ENCODE measurements at places on chromosomes 3 and 15.

GRCh38 chr15:100115066-100115710, 226.6 kb downstream of the ADAMTS17 start:
- DNase-seq: no peak

DNA sequence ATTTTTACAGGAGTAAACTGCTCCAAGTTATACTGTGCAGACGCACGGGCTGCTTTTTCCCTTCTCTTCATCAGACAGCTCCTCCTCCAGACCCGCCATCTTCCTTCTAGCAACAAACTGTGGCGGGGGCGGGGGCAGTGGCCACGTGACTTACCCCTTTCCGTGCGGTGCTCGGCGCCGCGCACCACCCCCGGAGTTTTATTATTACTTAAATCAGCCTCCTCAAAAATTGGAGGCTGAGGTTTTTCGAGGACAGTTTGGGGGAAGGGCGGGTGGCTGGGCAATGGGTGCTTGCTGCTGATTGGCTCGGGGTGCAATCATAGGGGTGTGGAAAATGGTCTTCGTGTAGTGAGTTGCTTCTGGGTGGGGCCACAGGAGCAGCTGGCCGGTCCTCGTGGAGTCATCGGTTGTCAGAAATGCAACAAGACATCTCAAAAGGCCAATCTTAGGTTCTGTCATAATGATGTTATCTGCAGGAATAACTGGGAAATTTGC, 77.1 kb upstream of the MFGE8 start:
- no peak for DNase-seq

GRCh38 chr3:148379763-148380382, 317.8 kb upstream of the AGTR1 start:
- DNase-seq: no peak

DNA sequence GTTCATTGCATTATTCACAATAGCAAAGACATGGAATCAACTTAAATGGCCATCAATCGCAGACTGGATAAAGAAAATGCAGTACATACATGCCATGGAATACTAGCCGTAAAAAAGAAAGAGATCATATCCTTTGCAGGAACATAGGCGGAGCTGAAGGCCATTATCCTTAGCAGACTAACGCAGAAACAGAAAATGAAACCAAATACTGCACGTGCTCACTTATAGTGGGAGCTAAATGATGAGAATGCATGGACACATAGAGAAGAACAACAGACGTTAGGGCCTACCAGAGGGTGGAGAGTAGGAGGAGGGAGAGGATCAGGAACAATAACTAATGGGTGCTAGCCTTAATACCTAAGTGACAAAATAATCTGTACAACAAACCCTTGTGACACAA, 57.9 kb downstream of the RASA2 start:
- peak; percentile 66 for DNase-seq

DNA sequence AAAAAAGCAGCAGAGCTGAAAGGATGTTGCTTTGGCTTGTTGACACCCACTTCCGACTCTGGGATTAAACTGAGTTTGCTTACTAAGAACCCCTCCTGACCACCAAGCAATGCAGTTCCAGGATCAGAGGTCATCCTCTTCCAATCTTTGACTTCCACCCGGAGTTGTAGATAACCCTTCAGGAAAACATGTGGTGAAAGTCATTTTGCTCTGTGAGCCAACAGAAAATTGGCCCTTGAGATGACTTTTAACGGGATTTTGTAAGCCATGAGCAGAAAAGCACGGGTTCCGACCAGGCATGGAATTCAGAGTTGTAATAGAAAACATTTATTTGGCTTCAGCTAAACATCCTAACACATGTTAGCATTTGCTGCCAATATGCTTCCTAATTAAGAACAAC, 171.6 kb upstream of the NR2F2 start:
- no peak for DNase-seq
